ENCODE measurements at places on chromosomes 2 and 18.

DNA sequence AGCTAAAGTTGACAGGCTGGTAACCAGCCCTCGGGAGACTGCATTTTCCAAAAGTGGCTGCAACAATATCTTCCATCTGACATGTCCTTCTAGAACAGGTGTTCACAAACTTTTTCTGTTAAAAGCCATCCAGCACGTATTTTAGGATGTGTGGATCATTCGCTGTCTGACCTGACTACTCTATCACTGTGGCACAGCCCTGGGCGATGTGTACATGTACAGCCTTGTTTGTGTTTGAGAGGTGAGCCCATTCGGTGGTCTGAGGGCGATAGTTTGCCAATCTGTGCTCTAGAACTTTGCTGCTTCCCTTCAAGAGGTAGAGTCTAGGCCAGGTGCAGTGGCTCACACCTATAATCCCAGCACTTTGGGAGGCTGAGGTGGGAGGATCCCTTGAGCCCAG, 166.2 kb downstream of the TGIF1 start:
- DNase-seq: no peak

GRCh38 chr18:23428821-23429220, 24.3 kb upstream of the RIOK3 start:
- no peak for DNase-seq

- no peak for DNase-seq
Measured at GRCh38 chr2:219220652-219221402, 2.1 kb upstream of the ABCB6 start.

GRCh38 chr2:58339548-58340243, 98.6 kb upstream of the FANCL start:
- no peak for DNase-seq

GRCh38 chr2:113218283-113219091, 44.7 kb downstream of the PSD4 start:
- no peak for DNase-seq

GRCh38 chr2:239581352-239581901, 180.6 kb upstream of the HDAC4 start:
- DNase-seq: no peak

DNA sequence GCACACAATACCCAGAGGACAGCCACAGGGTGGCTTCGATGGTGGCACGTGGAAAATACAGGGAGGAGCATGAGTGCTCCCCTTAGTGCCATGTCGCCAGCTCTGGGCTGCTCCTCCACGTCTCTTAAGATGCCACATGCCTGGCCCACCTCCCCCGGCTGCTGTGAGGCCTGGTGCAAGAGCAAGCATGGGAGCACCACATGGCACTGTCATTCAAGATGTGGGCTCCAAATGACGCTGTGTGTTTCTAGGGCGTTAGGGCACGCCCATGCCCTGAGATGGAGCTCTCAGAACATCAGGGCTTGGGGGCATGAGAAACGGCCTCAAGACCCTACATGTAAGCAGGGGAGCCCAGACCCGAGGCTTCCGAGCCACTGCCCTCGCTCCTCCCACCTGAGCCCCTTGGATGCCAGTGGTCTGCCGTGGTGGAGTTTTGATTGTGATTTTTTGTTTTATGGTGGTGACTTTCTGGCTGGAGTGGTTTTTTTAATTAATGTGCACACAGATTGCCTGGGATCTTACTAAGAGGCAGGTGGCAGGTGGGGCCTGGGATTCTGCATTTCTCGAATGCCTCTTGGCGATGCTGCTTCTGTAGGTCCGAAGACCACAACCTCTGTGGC, 239.3 kb downstream of the GBX2 start:
- no peak for DNase-seq

Data from foreskin keratinocyte (primary cell).